ENCODE measurements at places on chromosomes 13 and 19.

GRCh38 chr19:56348289-56348877 is 33.7 kb upstream of the ZSCAN5A start:
- no peak overlapping the region for H3K27ac ChIP-seq
- no peak overlapping the region for H3K4me3 ChIP-seq
- no peaks in the 10 kb centered on the region for H3K36me3 ChIP-seq
- DNase-seq = peak; percentile 5
- H3K27me3 ChIP-seq = no peaks in the 10 kb centered on the region

GRCh38 chr19:42132851-42133528 is 744 bp upstream of the POU2F2 start:
- H3K4me3 ChIP-seq = peak overlapping the region; percentile 88
- no peaks in the 10 kb centered on the region for H3K27me3 ChIP-seq
- H3K36me3 ChIP-seq = peaks cover 2% of the 10 kb centered on the region
- H3K27ac ChIP-seq = peak overlapping the region; percentile 76

DNA sequence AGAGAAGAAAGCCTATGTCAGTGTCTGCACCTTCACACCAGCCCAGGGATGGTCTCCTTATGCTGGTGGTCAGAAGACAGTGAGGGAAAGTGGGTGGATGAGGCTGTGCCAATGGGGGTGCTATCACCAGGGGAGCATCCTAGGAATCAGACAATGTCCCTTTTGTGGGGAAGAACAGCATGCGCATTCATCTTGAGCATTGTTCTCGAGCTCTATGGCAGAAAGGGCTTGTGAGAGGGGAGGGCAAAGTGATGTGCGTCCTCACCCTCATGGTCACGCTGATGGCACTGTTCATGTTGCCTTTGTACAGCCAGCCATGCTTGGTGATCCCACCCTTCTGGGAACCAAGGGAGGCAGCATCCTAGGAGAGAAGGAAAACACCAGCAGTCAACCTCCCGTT is 56.1 kb downstream of the DOCK9 start:
- peaks cover 55% of the 10 kb centered on the region for H3K36me3 ChIP-seq
- no peak for DNase-seq
- H3K4me1 ChIP-seq = peaks cover 23% of the 10 kb centered on the region
- H3K27me3 ChIP-seq = no peaks in the 10 kb centered on the region
- no peak overlapping the region for H3K27ac ChIP-seq

- H3K27me3 ChIP-seq = no peaks in the 10 kb centered on the region
- H3K4me3 ChIP-seq = no peak overlapping the region
- DNase-seq = no peak
- H3K27ac ChIP-seq = no peak overlapping the region
Measured at GRCh38 chr13:73870970-73871935, 263.0 kb downstream of the KLF12 start.

DNA sequence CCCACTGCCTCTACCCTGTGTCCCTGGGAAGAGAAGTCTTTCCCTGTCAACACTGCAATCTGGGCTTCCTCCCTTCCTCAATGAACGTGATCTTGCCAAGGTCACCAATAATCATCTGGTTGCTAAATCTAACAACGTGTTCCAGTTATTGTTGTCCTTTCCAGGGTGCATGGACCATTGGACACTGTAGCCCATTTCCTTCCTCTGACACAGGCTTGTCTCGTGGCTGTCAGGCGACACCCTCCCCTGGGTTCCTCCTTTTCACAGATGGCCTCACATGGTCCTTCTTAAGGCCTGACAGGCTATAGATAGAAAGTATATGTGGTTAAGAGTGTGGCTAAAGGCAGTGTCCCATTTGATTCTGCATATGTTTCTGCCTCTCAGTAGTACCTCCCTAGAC is 67.7 kb upstream of the STARD13 start:
- H3K4me3 ChIP-seq = no peak overlapping the region
- peaks cover 53% of the 10 kb centered on the region for H3K27me3 ChIP-seq
- H3K27ac ChIP-seq = no peak overlapping the region
- DNase-seq = no peak
- no peaks in the 10 kb centered on the region for H3K36me3 ChIP-seq
- peaks cover 1% of the 10 kb centered on the region for H3K4me1 ChIP-seq
